Vagina (tissue), 2 donors: ENCODE measurements at places on chromosomes 3 and 15. TPM values are rescaled to one million over a fixed set of nuclear protein-coding genes. Genes with fewer than 3 reads are reported as not detected.

DNA sequence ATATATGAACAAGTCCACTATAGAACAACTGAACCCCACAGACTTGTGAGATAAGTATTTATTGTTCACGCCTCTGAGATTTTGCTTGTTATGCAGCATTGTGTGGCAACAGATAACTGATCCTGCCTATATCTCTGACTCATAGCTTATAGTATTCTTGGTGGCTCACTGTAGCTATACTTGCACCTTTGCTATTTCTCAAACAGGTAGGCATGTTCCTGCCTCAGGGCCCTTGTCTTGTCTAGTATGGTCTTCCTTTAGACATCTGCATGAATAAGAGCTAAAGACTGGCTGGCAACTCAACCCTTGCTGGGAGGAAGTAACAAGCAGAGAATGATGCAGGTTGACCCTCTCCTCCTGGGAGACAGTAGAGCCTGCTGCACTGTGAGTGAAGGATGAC is 256.1 kb downstream of the CHST2 start:
- H3K36me3 ChIP-seq = no peaks in the 10 kb centered on the region
- no peak overlapping the region for H3K4me3 ChIP-seq
- no peak for DNase-seq
- H3K27ac ChIP-seq = no peak overlapping the region

GRCh38 chr3:7204848-7205156 is 343.9 kb downstream of the GRM7 start:
- H3K27me3 ChIP-seq = no peaks in the 10 kb centered on the region
- no peak overlapping the region for H3K27ac ChIP-seq
- H3K36me3 ChIP-seq = no peaks in the 10 kb centered on the region
- DNase-seq = no peak
- no peaks in the 10 kb centered on the region for H3K4me1 ChIP-seq

DNA sequence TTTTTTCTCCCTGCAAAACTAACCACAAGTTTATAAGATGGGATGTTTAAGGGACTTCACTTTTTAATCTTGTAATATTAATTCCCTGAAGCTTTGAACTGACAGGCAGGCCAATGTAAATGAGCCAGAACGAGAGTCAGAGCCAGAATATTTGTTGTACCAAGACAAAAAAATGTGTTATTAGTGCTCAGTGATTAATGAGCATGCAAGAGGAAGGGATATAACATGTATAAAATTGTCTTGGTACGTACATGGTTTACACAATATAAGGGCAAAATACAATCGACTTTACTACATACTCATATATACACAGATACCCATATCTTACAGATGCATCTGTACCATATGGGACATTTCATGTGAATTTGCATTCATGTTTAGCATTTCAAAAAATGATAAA is 331.2 kb downstream of the MECOM start:
- DNase-seq = no peak
- peaks cover 5% of the 10 kb centered on the region for H3K4me1 ChIP-seq
- no peaks in the 10 kb centered on the region for H3K36me3 ChIP-seq
- no peaks in the 10 kb centered on the region for H3K27me3 ChIP-seq
- no peak overlapping the region for H3K4me3 ChIP-seq
- H3K27ac ChIP-seq = no peak overlapping the region

GRCh38 chr3:68274286-68274685 is 619.9 kb upstream of the SUCLG2 start:
- no peaks in the 10 kb centered on the region for H3K36me3 ChIP-seq
- DNase-seq = no peak
- H3K27ac ChIP-seq = no peak overlapping the region
- no peaks in the 10 kb centered on the region for H3K4me1 ChIP-seq
- no peak overlapping the region for H3K4me3 ChIP-seq

GRCh38 chr15:87576486-87577176 is 679.9 kb downstream of the NTRK3 start:
- no peaks in the 10 kb centered on the region for H3K4me1 ChIP-seq
- H3K36me3 ChIP-seq = no peaks in the 10 kb centered on the region
- no peak overlapping the region for H3K4me3 ChIP-seq

- no peaks in the 10 kb centered on the region for H3K36me3 ChIP-seq
- no peak for DNase-seq
- no peaks in the 10 kb centered on the region for H3K4me1 ChIP-seq
- H3K27ac ChIP-seq = no peak overlapping the region
- no peak overlapping the region for H3K4me3 ChIP-seq
Observed at GRCh38 chr15:43204016-43204901, 16.6 kb downstream of the EPB42 start.

GRCh38 chr3:72114773-72115172 is 329.8 kb upstream of the PROK2 start:
- H3K4me1 ChIP-seq = no peaks in the 10 kb centered on the region
- H3K27ac ChIP-seq = no peak overlapping the region
- no peaks in the 10 kb centered on the region for H3K27me3 ChIP-seq
- H3K4me3 ChIP-seq = no peak overlapping the region

DNA sequence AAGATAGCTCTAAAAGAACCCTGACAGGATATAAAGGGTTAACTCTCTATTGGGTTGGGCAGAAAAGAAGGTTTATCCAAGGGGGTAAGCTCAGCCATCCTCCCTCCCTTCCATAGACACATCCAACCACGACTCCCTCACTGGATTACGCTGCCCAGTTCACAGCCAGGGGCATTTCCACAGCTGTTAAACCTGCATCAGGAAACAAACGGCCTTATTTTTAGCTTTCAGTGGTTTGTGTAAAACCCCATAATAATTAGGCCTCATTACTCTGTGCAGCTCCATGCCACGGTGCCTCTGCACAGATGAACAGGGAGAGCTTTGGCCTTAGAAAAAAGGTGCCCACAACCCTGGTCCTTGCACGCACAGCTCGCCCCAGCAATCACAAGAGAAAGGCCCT is 110.6 kb downstream of the GABRB3 start:
- no peak for DNase-seq
- H3K4me1 ChIP-seq = no peaks in the 10 kb centered on the region
- no peaks in the 10 kb centered on the region for H3K36me3 ChIP-seq

GRCh38 chr15:55868707-55869106 is 124.7 kb downstream of the NEDD4 start:
- no peaks in the 10 kb centered on the region for H3K27me3 ChIP-seq
- H3K36me3 ChIP-seq = no peaks in the 10 kb centered on the region
- no peaks in the 10 kb centered on the region for H3K4me1 ChIP-seq
- no peak overlapping the region for H3K27ac ChIP-seq
- no peak overlapping the region for H3K4me3 ChIP-seq
- no peak for DNase-seq

DNA sequence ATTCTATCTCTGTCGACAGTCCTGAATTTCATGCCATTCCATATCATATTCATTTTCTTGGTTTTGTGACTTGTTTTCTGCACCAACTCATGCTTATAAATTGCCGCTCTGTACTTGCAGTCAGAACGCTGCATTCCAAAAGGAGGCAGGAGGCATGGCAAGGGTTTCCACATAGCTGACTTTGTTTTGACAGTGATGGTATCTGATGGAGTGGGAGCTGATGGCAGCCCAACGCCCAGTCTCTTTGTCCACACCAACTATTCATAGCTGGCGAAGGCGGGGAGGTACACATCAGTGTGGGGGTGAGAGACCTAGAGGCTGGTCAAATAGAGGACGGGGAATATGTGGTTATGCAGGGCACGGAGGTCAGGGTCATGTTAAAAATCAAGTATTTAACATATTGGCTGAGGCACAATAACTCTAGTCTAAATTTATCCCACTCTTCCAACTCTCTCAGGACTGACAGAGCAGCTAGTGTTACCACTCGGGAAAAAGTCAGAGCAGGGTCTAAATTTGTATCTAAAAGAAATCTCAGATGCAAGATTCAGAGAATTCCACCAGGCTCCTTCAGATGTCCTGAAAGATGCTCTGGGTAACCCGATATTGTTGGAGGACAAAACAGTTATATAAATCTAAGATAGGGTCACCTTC is 67.8 kb upstream of the ATP13A3 start:
- no peaks in the 10 kb centered on the region for H3K36me3 ChIP-seq
- no peaks in the 10 kb centered on the region for H3K27me3 ChIP-seq
- no peak overlapping the region for H3K27ac ChIP-seq
- no peak for DNase-seq

GRCh38 chr15:56587686-56588085 is 122.7 kb upstream of the MNS1 start:
- no peak overlapping the region for H3K4me3 ChIP-seq
- no peaks in the 10 kb centered on the region for H3K4me1 ChIP-seq
- H3K36me3 ChIP-seq = no peaks in the 10 kb centered on the region

DNA sequence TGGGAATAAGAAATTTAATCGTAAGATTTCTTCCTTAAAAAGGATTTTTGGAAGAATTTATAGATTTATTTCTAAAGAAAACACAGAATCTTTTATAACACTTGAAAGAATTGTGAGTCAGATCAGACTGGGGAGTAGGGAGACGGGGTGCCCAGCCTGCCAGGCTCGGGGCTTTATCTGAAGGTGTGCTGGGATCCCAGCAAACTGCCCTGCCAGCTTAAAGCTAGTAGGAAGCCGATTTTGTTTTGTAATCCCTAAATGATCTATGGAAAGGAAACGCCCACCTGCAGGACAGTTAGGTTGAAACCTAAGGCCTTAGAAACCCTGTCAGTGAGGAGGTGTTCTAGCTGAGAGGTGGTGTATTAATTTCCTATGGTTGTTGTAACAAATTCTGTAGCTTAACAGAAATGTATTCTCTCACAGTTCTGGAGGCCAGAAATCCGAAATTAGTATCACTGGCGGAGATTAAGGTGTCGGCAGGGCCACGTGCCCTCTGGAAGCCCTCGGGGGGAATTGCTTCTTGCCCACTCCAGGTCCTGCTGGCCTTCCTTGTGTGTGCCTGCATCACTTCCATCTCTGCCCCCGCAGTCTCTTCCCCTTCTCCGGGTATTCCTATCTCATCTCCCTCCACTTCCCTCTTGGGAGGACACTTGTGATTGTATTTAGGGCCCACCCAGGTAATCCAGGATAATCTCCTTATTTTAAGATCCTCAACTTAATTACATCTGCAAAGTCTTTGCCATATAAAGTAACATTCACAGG is 19.3 kb upstream of the RAB6B start:
- DNase-seq = no peak
- H3K36me3 ChIP-seq = no peaks in the 10 kb centered on the region
- H3K4me3 ChIP-seq = no peak overlapping the region
- no peaks in the 10 kb centered on the region for H3K4me1 ChIP-seq

GRCh38 chr15:47041301-47041700 is 676.0 kb upstream of the SEMA6D start:
- no peak overlapping the region for H3K27ac ChIP-seq
- H3K27me3 ChIP-seq = no peaks in the 10 kb centered on the region
- no peaks in the 10 kb centered on the region for H3K4me1 ChIP-seq
- no peak overlapping the region for H3K4me3 ChIP-seq
- H3K36me3 ChIP-seq = no peaks in the 10 kb centered on the region

DNA sequence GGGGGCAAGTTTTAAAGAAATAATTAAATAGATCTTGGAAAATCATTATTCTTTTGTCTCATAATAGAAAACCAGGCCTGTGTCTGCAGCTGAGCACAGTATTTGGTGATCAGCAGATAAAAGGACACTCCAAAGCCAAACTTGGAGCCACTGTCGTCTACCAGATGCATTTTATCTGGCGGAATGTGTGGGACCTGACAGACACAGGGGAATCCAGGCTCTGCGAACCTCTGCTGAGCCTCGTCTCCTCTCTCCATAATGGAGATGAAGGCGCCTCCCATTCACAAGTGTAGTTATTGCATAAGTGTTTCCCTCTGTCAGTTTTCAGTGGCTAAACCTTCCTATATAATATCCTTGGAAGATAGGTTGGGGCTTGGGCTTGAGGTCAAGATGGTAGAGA is 42.1 kb downstream of the EEFSEC start:
- peaks cover 10% of the 10 kb centered on the region for H3K4me1 ChIP-seq
- DNase-seq = no peak
- no peaks in the 10 kb centered on the region for H3K27me3 ChIP-seq

- no peak overlapping the region for H3K4me3 ChIP-seq
- no peaks in the 10 kb centered on the region for H3K4me1 ChIP-seq
- no peak overlapping the region for H3K27ac ChIP-seq
- H3K27me3 ChIP-seq = no peaks in the 10 kb centered on the region
- DNase-seq = no peak
Observed at GRCh38 chr15:29062179-29062591, 176.4 kb downstream of the APBA2 start.

DNA sequence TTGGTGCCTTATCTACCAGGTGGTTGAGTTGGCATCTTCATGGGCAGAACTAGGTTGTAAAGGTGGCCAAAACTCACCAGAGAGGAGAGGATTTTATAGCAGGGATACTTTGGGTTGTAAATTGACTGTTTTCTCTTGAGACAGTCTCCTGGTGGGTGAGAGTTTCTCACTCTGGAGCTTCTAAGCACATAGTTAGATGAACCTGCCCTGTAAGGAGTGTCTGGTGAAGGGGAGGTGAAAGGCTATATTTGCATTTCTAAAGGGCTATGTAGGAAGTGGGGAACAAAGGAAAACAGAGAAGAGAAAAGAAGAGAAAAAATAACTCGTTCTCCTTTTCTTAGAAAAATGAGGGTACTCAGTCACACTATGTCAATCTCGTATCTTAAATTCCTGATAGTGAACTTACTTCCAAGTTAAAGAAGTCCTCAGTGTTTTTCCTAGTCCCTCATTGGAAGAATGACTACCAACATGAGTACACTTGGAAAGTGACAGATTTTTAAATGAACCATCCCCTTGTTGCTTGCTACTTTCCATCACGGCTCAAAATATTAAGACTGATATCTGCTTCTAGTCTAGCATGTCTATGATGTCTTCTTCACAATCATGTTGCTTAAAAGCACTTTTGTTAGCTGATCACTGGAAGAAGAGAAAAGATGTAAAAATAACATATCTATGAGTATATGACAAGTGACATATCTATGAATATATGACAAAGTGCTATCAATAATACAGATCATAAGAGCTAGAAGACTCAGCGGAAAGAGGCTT is 113.8 kb upstream of the P2RY1 start:
- H3K36me3 ChIP-seq = no peaks in the 10 kb centered on the region
- no peak for DNase-seq
- H3K27me3 ChIP-seq = no peaks in the 10 kb centered on the region
- H3K4me1 ChIP-seq = peaks cover 6% of the 10 kb centered on the region
- no peak overlapping the region for H3K27ac ChIP-seq

DNA sequence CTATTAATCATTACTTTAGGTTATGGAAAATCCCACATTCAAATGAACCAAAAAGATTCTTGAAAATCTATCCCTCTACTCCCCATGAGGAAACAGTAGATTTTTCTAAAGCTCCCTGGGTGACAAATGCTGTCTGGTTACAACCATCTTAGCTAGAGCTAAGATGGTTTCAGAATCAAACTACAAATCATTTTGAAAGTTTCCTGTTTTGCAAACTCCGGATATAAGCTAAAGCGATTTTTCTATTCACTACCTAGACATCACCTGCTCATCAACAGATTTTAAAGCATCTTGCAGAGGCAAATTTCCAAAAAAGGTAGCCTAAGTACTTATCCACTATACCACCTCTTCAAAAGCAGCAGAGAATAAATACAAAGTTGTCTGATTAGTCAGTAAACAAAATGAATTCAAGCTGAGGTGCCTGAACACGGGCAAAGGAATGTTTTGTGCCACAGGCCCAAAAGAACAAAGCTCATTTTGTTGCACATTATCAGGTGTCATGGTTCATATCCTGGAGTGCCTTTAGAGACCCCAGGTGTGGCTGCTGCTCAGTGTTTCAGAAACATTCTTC is 204.9 kb downstream of the TNIK start:
- no peak overlapping the region for H3K27ac ChIP-seq
- DNase-seq = no peak
- no peaks in the 10 kb centered on the region for H3K27me3 ChIP-seq
- H3K4me3 ChIP-seq = no peak overlapping the region

The KLF15 gene
- 25.3 TPM for total RNA-seq

The SI gene
- total RNA-seq = not detected

The ADAMTSL3 gene
- total RNA-seq = 4.2 TPM

The CIDEC gene
- total RNA-seq = 51.3 TPM

The PDZRN3 gene
- total RNA-seq = 75.9 TPM

The SLCO3A1 gene
- 65.8 TPM for total RNA-seq

The SLC28A1 gene
- not detected for total RNA-seq

The CCDC39 gene
- total RNA-seq = not detected

The HCN4 gene
- total RNA-seq = 0.25 TPM

The SLC51B gene
- not detected for total RNA-seq
